ENCODE measurements at places on chromosomes 2 and 18.

- DNase-seq, result no peak
Observed at GRCh38 chr2:56113382-56113975, 70.3 kb upstream of the CCDC85A start.

DNA sequence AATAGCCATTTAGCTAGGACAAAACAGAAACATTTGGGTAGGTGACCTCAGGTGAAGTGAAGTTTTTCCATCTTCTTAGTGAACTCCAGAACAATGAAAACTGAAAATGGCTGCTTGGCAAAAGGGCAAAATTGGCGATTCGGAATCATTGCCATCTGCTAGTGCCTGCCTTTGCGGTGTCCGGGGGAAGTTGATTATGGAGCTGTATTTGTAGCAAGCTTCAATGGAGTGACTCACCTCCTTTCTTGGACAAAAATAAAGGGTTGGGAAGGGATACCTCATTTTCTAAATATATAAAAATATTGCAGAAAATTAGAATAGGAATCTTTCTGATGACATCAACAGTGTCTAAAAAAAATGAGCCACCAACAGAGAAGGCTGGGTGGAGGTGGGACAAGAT, 460.5 kb downstream of the TGIF1 start:
- DNase-seq, result no peak

- no peak for DNase-seq
Observed at GRCh38 chr2:43169987-43170386, 56.4 kb downstream of the ZFP36L2 start.

GRCh38 chr2:241680827-241681599, 5.6 kb downstream of the DTYMK start:
- no peak for DNase-seq
